LHCN-M2 (cell line): ENCODE measurements at places on chromosomes 5 and 9. TPM values are rescaled to one million over a fixed set of nuclear protein-coding genes. Genes with fewer than 3 reads are reported as not detected.

The PCA3 gene
- total RNA-seq, result 0.29 TPM in 1 of 2 replicates, not detected in the other

The LEAP2 gene
- 0.17 and 0.77 TPM in 2 replicates for total RNA-seq

The FAM221B gene
- total RNA-seq, result not detected in 2 replicates

The PCDHB5 gene
- total RNA-seq, result 0.63 and 1.1 TPM in 2 replicates

The HTR4 gene
- total RNA-seq, result 0.26 TPM in 1 of 2 replicates, not detected in the other

The MELK gene
- 71.9 and 74.2 TPM in 2 replicates for total RNA-seq
